Gastrocnemius medialis (tissue), 4 donors: ENCODE measurements at places on chromosomes 7 and 10. TPM values are rescaled to one million over a fixed set of nuclear protein-coding genes. Genes with fewer than 3 reads are reported as not detected.

DNA sequence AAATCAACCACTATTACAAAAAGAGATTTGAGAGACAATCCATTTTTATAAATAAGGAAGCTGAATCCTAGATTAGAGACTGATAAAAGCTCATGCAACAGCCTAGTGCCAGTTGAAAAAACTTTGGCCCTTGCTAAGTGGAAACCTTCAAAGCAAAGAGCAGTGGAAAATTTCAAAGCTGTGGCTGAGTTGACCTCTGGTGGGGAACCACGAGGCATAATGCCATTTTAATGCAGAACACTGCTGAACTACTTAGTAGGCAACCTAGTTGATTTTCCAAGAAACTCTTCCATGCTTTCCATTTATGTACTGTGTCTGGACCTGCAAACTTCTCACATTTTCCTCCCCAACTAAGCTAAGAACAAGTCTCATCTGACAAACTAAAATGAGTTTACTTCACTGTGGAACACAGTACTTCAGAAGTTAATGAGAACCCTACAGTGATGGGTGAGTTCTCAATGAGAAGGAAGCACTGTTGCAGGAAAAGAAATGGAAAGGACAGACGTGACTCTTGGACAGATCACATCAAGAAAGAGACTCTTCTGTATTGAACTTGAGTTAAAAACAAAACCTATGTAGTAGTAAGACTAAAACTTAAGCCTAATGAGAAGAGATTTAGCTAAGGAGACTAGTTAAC is 19.5 kb downstream of the FZD9 start:
- H3K4me3 ChIP-seq: no peak overlapping the region
- H3K27me3 ChIP-seq: no peaks in the 10 kb centered on the region
- no peak overlapping the region for H3K27ac ChIP-seq
- no peak for DNase-seq

DNA sequence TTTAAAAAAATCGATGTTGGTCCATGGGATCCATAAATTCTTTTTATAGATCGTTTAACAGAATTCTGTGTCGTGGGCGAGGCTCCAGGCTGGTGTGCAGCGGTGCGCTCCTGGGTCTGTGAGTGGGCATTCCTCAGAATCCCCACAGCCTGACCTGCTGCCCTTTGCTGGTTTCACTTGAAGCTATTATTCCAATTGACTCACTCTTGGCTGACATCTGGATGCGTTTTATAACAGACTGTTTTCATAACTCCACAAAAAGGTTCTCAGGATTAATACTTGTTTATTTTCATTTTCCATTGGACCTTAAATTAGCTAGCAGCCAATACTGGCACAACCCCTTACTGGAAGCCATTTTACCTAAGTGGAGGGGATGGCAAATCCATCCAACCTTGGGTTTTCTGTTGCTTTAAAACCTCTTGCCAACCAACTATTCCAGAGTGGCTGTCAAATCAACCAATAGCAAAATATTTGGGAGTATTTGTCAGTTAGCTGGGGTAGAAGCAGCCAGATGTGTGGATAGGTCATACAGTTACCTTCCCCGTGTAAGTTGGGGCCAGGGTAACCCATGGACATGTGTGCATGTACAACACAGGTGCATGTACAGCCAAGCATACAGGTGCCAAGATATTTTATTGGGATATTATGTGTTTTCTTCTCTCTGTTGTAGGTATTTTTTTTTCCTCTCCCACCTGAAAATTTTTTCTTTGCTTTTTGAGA is 160.7 kb upstream of the ZNF32 start:
- DNase-seq: no peak
- peak overlapping the region; percentile 20 for H3K27ac ChIP-seq
- no peak overlapping the region for H3K4me3 ChIP-seq
- no peaks in the 10 kb centered on the region for H3K27me3 ChIP-seq

- H3K27ac ChIP-seq: no peak overlapping the region
- no peak for DNase-seq
- peaks cover 8% of the 10 kb centered on the region for H3K4me1 ChIP-seq
These were observed 25.8 kb downstream of the ESYT2 start for GRCh38 chr7:158803367-158803969.

GRCh38 chr7:146319629-146320028 is 203.0 kb downstream of the CNTNAP2 start:
- no peak overlapping the region for H3K4me3 ChIP-seq
- no peaks in the 10 kb centered on the region for H3K4me1 ChIP-seq
- DNase-seq: no peak
- no peaks in the 10 kb centered on the region for H3K36me3 ChIP-seq
- H3K27me3 ChIP-seq: no peaks in the 10 kb centered on the region
- no peak overlapping the region for H3K27ac ChIP-seq

FRAT1 gene
- total RNA-seq: 2.9 TPM

TMEM236 gene
- total RNA-seq: 0.27 TPM

CRYGN gene
- total RNA-seq: not detected

PIK3CG gene
- 0.68 TPM for total RNA-seq
